Central memory CD4-positive, alpha-beta T cell (primary cell): ENCODE measurements at places on chromosomes 4 and X.

DNA sequence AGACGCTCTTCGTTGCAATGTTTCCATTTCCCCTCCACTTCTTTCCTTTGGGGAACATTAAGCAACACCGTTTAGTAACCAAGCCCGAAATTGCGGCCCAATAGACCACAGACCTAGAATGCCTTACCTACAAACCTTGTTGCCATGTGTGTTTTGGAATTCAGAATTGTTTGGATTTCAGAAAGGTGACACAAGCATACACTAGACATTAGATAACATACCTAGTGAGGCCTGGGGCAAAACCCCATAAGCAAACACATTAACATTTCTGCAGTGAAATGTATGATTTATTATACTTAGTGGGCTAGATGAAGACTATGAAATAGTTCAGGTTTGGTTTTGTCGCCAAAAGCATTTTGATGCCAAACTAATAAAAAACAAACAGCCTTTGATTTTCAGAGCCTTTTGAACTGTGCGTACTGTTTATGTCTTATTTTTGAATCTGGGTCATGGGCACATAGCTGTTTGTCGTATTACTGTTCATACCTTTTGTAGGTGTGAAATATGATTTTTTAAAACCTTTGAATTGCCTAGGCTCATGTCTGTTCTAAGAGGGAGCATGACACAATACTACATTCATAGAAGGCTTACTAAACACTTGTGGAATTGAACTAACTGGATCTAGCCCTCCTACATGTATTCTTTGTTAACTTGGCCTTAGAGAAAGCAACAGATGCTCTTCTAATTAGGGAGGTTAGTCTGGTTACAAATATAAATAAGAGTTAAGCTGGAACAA is 88.6 kb upstream of the TMEM164 start:
- no peak for DNase-seq

GRCh38 chr4:74157154-74157553 is 764 bp upstream of the MTHFD2L start:
- DNase-seq = no peak

GRCh38 chrX:7190157-7190556 is 42.2 kb upstream of the PUDP start:
- DNase-seq = no peak

- DNase-seq = no peak
These were observed 171.4 kb downstream of the AASDH start for GRCh38 chr4:56215901-56216300.

DNA sequence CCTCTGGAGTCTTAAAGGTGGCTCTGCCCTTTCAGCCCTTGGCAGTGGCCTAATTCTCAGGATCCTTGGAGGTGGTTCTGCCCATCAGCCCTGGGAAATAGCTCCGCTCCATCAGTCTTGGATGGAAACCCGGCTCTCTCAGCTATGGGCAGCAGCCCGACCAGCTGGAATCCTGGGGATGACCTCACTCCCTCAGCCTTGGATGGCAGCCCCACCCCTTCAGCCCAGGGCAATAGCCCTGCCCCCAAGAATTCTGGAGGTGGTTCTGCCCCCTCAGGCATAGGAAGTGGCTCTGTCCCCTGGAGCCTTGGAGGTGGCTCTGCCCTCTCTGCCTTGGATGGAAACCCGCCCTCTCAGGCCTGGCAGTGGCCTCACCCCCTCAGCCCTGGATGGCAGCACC is 127.7 kb downstream of the RBMX2 start:
- DNase-seq = no peak

DNA sequence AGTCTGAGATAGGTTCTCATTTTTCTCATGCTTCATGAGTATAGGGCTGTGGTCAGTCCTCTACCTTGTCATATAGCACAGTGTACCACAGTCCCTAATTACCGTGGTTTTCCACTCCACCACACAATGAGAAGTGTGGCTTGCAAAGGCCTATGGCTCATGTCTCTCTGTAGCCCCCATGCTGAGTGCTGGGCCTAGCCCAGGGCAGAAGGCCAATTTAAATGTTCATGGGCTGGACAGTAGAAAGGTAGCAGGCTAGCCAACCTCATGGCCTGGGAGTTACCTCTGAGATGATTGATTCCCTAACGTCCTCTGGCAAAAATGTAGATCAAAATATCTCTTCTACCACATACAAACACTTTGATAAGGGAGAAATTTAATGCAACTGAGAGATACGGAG is 222.5 kb downstream of the AFF2 start:
- DNase-seq = no peak

GRCh38 chr4:89358935-89359638 is 51.5 kb upstream of the GPRIN3 start:
- no peak for DNase-seq

GRCh38 chr4:16694173-16694883 is 204.1 kb downstream of the LDB2 start:
- no peak for DNase-seq
